ENCODE measurements at places on chromosomes 7 and 10.
A peak's percentile ranks its signal among the peaks of the same experiment; 100 is the strongest.

GRCh38 chr7:42232275-42232674, 4.7 kb downstream of the GLI3 start:
- DNase-seq, result no peak

- DNase-seq, result peak; percentile 77
These were observed 18.2 kb downstream of the CCDC6 start for GRCh38 chr10:59887972-59888640.

- DNase-seq, result no peak
These were observed 60.4 kb upstream of the INSIG1 start for GRCh38 chr7:155237297-155237696.

DNA sequence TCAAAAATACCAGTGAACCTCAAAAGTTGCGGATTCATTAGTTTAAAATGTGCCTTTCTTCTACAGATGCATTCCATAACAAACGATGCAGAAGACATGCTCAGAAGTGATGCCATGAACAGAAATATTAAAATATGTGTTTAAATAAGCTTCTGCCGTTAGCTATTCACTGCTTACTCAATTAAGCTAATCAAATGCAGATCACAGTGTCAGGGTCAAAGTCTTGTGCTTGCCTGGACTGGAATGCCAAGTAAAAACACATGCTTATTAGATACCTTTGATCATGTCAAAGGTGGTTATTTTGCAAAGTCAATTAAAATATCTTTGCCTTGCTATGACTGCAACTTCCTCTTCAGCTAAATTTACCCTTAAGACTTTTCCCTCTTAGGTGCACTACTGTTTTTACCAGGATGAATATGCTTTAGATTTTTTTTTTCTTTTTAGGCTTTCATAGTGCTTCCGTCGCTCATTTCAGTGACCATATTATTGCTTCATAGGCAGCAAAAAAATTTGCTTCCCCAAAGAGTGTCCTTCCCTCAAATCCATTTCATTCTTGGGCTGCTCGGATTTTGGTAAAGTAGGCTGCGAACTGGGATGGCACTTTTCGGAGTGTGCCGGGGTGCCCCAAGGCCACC, 905 bp downstream of the ASB13 start:
- peak; percentile 39 for DNase-seq

DNA sequence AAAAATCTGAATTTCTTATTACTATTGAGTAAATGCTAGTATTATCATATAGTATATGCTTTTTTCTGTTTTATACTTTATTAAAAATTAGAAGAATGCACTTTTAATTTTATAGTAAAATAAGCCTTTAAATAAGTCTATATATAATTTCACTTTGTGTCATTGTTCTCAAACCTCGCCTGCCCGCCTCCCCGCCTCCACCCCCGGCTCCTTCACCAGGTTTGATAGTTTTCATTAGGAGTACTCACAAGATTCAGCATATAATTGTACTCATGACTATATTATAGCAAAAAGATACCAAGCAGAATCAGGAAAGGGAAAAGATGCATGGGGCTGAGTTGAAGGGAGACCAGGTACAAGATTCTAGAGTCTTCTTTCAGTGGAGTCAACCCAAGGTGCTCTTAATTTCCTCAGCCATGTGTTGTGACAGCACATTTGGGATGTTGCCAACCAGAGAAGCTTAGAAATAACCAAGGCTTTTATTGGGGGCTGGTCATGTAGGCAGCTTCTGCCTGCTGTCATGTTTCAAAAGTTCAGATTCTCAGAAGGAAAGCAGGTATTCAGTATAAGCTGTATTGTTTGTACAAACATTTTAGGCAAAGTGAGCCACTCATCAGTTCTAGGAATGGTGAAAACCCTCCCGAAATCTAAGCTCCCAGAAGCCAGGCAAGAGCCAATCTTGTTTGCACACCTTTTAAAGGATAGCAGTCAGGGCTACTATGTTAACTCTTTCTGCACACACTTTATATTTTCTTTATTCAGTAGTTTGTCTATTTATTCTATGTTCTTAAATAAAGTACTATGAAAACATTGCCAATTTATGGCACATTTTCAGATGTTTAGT, 12.3 kb downstream of the NHLRC2 start:
- DNase-seq, result peak; percentile 50

DNA sequence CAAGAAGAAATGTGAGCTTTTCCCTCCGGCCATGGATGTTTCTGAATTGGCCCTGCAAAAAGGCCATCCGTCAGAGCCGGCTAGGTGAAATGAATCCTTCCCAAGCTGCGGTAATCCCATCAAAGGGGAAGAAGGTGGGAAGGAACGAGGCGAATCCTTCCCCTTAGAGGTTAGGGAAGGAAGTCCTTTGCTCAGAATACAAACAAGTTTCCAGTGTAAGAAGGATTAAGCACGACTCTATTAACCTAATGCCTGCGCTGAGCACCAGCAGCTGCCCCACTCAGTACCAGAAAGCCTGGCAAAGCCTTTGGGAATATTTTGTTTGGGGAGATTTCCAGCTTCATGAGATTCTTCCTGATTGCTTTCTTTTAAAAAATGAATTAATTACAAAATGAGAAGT, 42.8 kb downstream of the CLRN3 start:
- DNase-seq, result no peak

DNA sequence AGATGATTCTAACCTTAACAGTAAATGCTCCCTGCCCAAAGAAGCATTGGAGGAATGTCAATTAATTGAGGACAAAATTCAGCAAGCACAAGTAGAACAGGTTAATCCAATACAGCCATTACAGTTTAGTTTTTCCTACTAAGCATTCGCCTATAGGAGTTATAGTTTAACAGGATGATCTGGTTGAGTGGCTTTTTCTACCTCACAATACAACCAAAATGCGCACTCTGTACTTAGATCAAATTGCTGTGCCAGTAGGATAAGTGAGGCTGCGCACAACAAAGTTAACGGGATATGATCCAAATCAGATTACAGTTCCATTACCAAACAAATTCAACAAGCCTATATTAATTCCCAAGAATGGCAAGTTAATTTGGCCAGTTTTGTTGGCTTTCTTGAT, 117.1 kb upstream of the TRIM24 start:
- no peak for DNase-seq

DNA sequence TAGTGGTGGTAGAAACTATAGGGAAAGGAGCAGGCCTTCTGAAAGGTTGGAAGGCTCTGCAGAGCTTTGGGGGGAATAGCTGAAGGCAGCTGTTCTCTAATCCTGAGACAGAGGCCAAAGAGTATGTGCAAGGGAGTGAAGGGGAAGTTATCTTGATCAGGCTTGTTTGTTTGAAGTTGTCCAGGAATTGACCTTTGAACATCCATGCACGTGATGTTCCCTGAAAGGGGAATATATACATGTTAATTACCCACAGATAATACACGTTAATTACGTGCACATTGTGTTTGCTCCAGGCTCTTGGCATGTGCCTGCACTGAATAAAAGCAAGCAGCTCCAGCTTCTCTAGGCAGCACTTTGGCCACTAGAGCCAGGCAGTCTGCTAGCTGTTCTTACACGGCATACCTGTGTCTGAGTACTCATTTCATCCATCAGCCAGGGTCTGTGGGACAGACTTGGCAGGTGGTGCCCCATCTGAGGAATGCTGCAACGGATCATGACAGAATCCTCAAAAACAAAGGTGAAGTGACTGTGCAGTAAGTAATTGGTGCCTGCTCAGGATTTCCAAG, 18.0 kb upstream of the STARD3NL start:
- no peak for DNase-seq

DNA sequence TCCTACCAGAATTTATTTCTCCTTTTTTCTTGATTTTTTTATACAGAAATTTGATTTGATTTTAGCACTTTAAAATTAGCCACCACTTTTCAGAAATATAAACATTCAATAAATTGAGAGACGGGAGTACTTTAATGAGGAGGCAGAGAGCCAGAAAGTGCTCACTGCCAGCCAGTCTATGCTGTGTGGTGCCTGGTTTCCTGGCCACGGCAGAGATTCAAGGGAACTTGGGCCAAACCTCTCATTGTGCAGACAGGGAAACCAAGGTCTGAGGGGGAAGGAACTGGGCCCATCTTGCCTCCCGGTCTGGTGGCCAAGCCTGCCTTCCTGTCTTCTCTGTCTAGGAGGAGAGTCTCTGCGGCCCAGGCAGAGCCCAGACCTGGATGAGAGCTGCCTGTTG, 25.9 kb downstream of the ADAMTS14 start:
- no peak for DNase-seq

GRCh38 chr10:45076891-45077290, 76.2 kb downstream of the ZNF22 start:
- no peak for DNase-seq

- no peak for DNase-seq
These were observed 205.5 kb downstream of the SEMA3D start for GRCh38 chr7:84981055-84981976.

DNA sequence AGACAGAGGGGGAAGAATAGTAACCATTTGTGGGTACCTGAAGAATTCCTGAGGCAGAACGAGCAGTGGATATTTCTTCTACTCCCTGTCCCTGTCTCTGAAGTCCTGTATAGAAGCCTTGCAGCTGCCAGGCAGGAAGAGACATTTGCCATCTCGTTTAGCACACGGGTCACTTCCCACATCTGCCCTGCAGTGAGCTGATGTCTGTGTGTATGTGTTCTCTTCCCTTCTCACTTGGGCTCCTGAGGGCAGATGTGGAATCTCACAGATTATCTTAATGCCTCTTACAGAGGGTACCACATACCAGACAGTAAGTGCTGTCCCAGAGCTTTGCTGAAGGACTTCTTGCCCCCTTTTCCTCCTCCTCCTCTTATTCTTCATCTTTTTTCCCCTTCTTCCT, 14.1 kb upstream of the TRPV6 start:
- no peak for DNase-seq

- DNase-seq, result no peak
These were observed 2.6 kb upstream of the KCNMA1 start for GRCh38 chr10:77640167-77640566.

GRCh38 chr10:11823122-11823988, at the start of gene PROSER2:
Gene PROSER2 (plus strand): TSS chr10:11823356. CDS start chr10:11852078, 28,722 bp downstream.
- DNase-seq, result peak; percentile 23

GRCh38 chr10:100934084-100934659, 21.4 kb downstream of the SLF2 start:
- no peak for DNase-seq

- peak; percentile 11 for DNase-seq
These were observed 757 bp upstream of the NRCAM start for GRCh38 chr7:108456845-108457540.

DNA sequence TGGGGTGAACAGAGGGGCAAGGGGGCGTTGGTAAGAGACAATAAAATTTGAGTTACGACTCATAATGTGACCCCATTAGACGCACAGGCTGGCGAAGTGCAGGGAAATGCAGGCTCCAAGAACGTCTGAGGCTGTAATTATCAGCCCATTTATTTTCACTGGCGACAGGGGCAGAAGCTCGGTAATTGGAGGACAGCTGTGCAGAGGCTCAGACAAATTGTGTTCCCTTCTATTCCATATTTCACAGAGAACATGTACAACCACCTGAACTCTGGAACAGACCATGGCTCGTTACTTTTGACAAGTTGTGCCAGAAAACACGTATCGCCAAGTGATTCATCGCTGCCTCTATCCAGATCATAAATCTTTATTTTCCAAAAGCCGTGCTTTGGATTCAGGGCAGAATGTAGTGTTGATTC, 137.3 kb upstream of the FRMD4A start:
- peak; percentile 85 for DNase-seq

GRCh38 chr7:108136191-108136688, 6.1 kb upstream of the LAMB4 start:
- DNase-seq, result no peak

DNA sequence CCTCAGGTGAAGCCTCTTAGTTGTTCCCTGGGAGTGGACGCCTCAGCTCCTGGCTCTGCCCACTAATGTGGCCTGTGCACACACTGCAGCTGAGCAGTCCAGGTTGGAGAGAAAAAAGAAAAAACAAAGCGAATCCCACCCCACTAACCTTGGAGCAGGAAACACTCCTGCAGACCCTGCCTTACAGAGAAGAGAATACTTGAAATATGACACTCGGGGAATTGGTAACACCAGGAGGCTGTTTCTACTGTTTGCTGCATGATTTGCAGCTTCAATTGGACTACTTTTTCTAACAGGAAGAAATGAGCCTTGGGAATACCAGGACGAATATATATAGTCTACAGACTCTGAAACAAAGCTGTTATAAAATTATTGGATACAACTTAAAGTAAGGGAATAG, 22.2 kb downstream of the CDHR3 start:
- no peak for DNase-seq

GRCh38 chr7:127392182-127392565, 334 bp downstream of the ZNF800 start:
- DNase-seq, result peak; percentile 32

GRCh38 chr7:137992550-137993394, 9.1 kb downstream of the CREB3L2 start:
- no peak for DNase-seq

GRCh38 chr7:150973571-150974451, 4.3 kb downstream of the KCNH2 start:
- no peak for DNase-seq
